ENCODE measurements at places on chromosomes 7 and 10.

DNA sequence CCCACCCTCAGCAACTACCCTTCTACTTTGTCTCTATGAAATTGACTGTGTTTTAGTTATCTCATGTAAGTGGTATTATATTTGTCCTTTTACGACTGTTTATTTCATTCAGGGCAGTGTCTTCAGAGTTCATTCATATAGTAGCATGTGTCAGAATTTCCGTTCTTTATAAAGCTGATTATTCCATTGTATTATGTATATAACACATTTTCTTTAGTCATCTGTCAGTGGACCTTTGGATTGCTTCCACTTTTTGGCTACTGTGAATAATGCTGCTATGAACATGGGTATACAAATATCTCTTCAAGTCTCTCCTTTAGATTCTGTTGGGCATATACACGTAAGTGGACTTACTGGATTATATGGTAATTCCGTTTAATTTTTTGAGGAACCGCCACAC, 14.5 kb downstream of the SLF2 start:
- no peak for DNase-seq

DNA sequence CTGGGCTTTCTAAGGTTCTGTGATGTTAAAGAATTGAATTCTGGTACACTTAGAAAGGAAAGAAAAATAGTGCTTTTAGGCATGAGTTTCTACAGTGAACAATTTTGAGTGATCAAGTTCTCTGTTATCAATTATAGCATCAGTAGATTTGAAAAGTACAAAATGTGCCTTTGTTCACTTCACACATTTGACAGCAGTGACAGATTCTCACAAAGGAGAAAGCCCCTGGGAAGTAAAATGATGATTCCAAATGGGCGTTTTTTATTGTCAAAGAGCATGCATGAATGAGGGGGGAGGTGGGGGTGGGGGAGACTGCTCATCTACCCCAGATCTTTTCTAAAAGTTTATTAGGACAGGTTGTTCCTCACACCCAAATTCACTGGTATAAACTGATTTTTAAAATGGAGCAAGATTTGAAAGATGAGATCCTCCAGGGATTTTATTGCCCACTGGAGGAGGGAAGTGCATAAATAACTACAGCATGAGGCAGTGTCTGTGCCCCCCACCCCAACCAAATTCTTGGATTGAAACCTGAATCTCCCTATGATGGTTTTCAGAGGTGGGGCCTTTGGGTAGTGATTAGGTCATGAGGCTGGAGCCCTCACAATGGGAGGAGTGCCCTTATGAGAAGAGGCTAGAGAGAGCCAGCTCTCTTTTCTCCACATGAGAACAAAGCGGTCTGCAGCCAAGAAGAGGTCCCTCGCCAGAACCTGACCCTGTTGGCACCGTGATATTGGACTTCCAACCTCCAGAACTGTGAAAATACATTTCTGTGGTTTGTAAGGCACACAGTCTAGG, 79.5 kb downstream of the AOAH start:
- DNase-seq = peak; percentile 66

DNA sequence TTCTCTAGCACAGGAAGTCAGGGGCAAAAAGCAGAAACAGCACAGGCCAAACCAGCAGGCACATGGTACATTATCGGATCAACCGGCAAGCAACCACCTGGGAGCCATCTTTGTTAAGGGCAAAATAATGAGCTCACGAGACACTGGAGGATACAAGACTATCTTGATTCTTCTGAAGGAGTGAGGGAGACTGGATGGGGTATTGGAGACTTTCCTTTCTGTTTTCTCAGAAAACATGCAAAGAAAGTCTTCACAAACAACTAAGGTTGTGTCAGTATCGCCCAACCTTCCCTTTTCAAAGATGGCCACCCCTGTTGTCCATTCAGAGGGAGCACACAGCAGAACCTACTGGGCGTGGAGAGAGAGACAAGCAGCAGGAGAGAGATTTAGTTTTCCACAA, 29.6 kb downstream of the GOLGA7B start:
- no peak for DNase-seq

GRCh38 chr10:132273304-132273944, 34.3 kb downstream of the STK32C start:
- no peak for DNase-seq

DNA sequence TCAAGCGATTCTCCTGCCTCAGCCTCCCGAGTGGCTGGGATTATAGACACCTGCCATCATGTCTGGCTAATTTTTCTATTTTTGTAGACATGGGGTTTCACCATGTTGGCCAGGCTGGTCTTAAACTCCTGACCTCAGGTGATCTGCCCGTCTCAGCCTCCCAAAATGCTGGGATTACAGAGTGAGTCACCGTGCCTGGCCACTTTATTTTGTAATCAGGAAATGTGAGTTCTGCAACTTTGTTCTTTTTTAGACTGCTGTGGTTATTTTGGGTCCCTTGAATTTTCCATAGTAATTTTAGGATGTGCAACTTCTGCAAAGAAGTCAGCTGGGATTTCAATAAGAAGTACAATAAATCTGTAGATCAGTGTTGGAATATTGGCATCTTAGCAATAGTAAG, 96.8 kb downstream of the CYTH3 start:
- DNase-seq = no peak

DNA sequence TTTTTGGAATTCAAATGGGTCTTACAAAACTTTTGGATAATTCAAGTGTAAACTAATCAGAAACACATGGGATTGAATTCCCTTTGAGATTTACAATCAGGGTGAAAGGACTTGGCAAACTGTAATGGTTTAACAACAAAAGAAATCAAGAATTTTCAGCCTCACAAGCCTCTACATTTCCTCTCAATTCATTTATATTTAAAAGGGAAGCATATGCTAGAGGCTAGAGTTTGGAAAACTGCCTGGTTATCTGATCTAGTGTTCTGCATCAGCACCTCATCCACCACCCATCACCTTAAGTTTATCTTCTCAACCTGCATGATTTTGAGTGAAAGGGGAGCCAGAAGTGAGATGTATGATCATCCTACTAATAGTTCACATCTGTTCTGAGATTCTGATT, 120.7 kb downstream of the TES start:
- no peak for DNase-seq

DNA sequence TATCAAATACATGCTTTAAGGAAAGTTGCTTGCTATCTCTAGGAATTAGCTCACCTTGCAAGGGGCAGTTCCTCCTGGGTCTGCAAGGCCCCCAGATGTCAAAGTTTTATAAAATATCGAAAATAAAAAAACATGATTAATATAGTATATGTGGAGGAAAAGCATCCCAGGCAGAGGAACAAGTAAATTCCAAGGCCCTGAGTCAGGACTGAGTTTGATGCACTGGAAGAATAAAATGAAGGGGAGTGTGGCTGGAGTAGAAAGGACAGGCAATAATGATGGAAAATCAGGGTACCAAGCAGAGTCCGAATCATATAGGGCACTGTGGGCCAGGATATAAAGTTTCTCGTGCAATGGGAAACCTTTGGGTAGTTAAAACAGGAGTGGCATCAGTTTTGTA, 112.4 kb upstream of the EEPD1 start:
- no peak for DNase-seq

- DNase-seq = no peak
Measured at GRCh38 chr10:98610301-98610700, 163.6 kb upstream of the HPS1 start.

- no peak for DNase-seq
Measured at GRCh38 chr10:5570979-5571810, 46.4 kb downstream of the CALML3 start.

DNA sequence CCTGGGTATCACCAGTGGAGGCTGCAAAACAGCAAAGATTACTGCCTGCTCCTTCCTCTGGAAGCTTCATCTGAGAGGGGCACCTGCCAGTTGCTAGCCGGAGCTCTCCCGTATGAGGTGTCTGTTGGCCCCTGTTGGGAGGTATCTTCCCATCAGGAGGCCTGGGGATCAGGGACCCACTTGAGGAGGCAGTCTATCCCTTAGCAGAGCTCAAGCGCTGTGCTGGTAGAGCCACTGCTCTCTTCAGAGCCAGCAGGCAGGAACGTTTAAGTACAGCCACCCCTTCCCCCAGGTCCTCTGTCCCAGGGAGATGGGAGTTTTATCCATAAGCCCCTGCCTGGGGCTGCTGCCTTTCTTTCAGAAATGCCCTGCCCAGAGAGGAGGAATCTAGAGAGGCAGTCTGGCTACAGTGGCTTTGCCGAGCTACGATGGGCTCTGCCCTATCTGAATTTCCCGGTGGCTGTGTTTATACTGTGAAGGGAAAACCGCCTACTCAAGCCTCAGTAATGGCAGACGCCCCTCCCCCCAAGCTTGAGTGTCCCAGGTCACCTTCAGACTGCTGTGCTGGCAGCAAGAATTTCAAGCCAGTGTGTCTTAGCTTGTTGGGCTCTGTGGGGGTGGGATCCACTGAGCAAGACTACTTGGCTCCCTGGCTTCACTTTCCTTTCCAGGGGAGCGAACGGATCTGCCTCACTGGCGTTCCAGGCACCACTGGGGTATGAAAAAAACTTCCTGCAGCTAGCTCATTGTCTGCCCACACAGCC, 19.6 kb downstream of the SEMA3E start:
- DNase-seq = no peak

GRCh38 chr10:61746377-61746776, 83.6 kb downstream of the CABCOCO1 start:
- DNase-seq = no peak

DNA sequence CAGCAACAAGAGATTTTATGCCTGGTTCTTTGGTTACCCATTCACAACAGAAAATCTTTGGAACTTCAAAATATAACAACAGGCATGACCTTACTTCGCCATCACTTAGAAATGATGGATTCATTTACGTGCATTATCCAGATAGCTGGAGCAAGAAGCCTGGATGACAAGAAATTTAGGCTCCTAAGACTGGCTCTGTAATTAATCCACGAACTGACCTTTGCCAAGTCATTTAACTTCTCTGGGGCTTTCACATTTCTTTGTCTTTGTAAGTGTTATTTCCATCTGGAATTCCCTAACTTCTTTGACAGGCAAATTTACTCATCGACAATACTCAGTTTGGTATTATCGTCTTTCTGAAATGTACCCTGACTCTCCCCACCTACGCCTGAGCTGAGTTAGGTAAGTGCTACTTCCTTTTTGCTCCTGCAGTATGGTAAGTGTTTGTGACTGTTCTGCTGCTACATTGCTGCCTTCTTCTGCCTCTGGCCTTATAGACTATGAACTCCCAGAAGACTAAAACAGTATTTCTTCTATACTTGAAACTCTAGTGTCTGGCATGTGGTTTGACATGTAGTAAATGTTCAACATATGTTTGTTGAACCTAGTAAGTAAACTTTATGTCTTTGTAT, 5.5 kb upstream of the MDFIC start:
- no peak for DNase-seq

GRCh38 chr7:14324767-14325166, 335.3 kb upstream of the ETV1 start:
- no peak for DNase-seq

DNA sequence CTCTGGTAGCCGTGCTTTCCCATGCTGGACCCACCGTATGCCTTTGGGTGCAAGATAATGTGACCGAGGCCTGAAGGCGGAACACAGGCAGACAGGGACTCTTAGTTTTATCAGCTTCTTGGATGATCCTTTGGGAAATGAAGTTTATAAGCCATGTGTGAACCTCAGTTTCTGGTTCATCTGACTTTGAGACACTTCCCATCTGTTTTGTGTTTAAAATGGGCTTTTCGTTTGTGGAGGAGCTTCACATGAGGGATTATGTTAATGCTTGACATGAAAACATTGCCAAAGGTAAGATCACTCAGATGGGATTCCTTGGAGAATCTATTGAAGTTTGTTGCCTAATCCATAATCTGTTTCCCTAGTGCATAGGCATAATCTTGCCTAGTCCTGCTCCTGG, 249.8 kb upstream of the LYZL1 start:
- DNase-seq = no peak

DNA sequence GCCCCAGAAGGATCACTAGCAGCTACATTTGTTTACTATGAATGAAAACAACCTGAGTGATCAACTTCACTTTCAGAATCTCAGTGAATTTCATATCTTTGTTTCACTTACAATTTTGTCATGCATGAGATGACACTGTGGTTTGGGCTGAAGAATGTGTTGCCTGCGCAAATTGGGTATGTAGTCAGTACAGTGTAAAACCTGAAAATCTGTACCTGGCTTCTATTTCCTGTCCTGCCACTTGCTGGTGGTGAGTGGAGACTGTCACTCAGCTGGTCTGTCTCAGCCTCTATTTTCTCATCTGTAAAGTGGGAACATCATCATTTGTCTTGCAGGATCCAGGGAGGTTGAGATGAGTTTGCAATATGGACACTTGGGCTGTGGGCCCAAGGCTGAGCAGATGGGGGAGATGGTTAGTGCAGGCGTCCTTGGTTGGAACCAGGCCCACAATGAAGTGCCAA, 118.0 kb downstream of the WDFY4 start:
- DNase-seq = no peak

DNA sequence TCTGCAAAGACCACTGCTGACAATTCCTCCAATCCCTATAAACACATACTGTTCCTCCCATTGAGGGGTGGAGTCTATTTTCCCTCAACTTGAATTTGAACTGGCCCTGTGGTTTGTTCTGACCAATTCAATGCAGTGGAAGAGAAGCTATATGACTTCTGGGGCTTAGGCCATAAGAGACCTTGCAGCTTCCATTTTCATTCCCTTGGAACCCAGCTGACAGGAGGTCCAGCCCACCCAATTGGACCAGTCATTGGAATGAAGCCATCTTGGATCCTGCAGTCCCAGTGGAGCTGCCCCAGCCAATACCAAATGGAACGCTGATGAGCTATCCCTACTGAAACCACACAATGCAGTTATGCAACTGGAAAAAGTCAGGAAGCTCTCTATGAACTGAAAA, 8.9 kb upstream of the TMED4 start:
- no peak for DNase-seq

GRCh38 chr7:156612930-156613329, 27.6 kb upstream of the RNF32 start:
- no peak for DNase-seq

GRCh38 chr10:109593682-109594081, 329.6 kb downstream of the XPNPEP1 start:
- no peak for DNase-seq

- DNase-seq = no peak
Measured at GRCh38 chr7:29613100-29613499, 49.5 kb downstream of the PRR15 start.

GRCh38 chr10:123202506-123202905, 48.3 kb downstream of the BUB3 start:
- DNase-seq = no peak

- DNase-seq = no peak
Measured at GRCh38 chr7:151899513-151900360, 22.8 kb upstream of the PRKAG2 start.

- DNase-seq = no peak
Measured at GRCh38 chr7:138784692-138785091, 13.1 kb upstream of the TMEM213 start.

DNA sequence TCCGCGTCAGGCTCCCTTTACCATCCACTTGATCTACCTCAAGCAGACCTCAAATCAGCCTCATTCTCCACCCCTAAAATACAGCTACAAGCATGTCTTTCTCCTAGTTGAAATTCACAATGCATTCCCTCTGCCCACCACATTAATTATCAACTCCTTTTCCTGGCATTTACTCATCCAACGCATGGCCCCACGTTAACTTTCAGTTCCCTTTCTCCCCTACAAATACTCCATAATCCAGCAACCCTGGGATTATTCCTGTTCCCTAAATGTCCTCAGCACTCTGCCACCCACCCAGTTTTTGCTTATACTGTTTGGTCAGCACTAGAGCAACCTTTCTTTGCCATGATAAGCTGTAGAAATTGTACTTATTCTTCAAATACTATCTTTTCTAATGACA, 5.7 kb upstream of the VIM start:
- DNase-seq = no peak

GRCh38 chr7:2504889-2505375, 14.6 kb upstream of the LFNG start:
- no peak for DNase-seq
